Fibroblast of skin of abdomen (primary cell): ENCODE measurements at places on chromosomes 5 and 9.

DNA sequence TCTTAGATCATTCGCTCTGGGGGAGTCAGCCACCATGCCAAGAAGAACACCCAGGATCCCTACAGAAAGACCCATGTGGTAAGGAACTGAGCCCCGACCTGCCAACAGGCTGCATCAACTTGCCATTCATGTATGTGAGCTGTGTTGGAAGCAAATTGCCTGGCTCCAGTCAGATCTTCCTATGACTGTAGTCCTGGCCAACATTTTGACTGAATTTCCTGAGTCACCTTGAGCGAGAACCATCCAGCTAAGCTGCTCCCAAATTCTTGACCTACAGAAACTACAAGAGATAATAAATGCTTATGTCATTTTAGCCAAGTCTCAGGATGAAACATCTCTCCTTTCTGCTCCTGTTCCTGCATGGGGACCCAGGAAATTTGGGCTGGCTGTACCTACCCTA lies 40.0 kb upstream of the SLC44A1 start:
- no peak for DNase-seq

DNA sequence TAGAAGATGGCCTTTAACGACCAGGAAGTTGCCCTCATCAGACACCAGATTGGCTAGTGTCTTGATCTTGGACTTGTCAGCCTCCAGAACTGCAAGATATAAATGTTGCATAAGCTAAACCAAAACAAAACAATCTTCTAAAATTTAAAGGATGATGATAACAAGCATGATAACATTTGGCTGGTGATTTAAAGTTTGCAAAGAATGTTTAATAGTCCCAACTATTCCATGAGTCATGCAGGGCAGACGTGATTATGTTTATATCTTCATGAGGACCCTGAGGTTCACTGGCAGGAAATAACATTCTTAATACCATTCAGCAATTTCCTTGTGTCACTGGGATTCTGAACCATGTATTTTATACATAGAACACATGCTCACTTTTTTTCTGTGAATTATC lies 319.8 kb downstream of the HCN1 start:
- DNase-seq: peak; percentile 16

- DNase-seq: no peak
These were observed 46.1 kb downstream of the TNFSF15 start for GRCh38 chr9:114759512-114760341.

GRCh38 chr5:3179220-3179619 lies 416.4 kb upstream of the IRX1 start:
- DNase-seq: no peak
